Immature natural killer cell (primary cell): ENCODE measurements at places on chromosomes 6 and 20. TPM values are rescaled to one million over a fixed set of nuclear protein-coding genes. Genes with fewer than 3 reads are reported as not detected.

DNA sequence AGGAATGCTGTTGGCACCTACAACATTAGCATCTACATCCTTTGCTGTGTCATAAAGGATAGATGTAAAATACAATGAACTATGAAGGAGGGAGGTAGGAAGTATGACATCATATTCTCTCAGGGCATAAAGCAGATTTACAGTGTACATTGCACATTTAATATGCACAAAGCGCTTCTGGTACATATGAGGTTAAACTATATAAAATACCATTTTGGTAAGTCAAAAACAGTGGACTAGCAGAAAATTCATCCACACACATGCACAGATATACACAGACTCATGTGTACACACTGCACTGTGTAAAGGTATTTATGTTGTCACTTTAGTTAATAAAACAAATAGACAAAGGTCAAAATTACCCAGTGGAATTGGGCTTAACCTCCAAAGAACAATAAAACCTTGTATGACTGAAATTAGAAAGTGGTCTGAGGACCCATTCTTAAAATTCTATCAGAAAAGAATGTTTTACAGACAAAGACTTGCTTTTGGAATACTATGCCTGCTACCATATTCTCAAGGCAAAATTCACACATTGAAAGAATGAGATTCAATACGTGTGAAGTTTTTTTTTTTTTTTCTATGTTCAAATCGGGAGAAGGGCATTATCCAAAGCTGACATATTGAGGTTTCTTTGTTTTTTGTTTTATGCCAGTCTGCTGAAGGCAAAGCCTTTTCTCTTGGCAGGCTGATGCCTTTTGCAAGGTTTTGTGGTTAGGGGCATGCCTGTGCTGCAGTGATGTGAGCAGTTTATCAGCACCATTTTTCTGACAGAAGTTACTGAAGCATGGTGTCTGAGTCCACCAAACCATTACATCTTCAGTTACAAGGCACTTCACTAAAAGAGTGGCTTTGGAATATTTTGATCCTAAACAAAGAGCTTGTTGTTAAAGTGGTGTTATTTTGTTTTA, 199.0 kb downstream of the PLCB1 start:
- DNase-seq, result no peak
- H3K27me3 ChIP-seq, result no peaks in the 10 kb centered on the region
- no peaks in the 10 kb centered on the region for H3K36me3 ChIP-seq
- no peak overlapping the region for H3K4me3 ChIP-seq
- H3K4me1 ChIP-seq, result peaks cover 34% of the 10 kb centered on the region
- no peak overlapping the region for H3K27ac ChIP-seq

The ULBP1 gene
- polyA plus RNA-seq, result not detected

GRCh38 chr6:105675715-105676397, 273.0 kb upstream of the PREP start:
- H3K36me3 ChIP-seq, result peaks cover 2% of the 10 kb centered on the region
- H3K27me3 ChIP-seq, result no peaks in the 10 kb centered on the region
- peak; percentile 6 for DNase-seq
- peak overlapping the region; percentile 18 for H3K4me3 ChIP-seq

The BPIFB4 gene
- polyA plus RNA-seq, result not detected

GRCh38 chr6:120395330-120395729, 939.0 kb downstream of the TBC1D32 start:
- H3K27ac ChIP-seq, result no peak overlapping the region
- H3K36me3 ChIP-seq, result no peaks in the 10 kb centered on the region
- no peaks in the 10 kb centered on the region for H3K4me1 ChIP-seq
- DNase-seq, result no peak

The TAAR1 gene
- not detected for polyA plus RNA-seq

The ABHD16B gene
- not detected for polyA plus RNA-seq

DNA sequence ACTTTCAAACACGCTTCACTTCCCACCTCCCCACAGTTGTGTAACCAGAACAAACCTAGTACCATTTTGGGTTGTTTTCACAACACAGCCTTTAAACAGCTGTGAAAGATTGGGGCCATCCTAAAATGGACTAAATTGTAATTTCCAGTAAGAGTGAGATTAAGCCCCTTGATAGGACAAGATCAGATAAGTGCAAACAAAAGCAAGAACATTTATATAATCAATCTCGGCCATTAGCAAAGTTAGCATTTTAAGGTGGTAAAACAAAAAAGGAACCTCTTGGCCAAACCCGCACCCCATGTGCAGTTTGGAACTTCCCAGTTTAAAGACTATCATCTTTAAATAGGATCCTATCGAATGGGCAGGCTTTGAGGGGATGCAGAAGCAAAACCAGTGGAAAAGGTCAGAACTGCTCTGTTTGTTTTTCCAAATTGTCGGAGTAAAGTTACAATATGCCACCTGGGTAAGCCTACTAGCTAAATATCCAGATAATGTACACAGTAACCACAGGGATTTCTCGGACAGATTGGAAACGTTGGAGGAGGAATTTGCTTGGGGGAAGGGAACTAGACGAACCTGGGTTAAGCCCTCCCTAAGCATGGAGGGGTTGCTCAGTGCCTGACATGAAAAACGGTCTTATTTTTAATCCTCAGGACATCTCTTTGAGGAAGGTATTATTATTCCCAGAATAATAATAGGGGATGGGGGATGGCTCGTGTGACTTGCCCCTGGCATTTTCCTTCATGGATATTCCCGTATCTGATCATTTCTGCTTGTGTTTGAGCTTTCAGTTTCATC, 159.8 kb upstream of the SALL4 start:
- H3K27me3 ChIP-seq, result peaks cover 1% of the 10 kb centered on the region
- no peaks in the 10 kb centered on the region for H3K36me3 ChIP-seq
- DNase-seq, result no peak
- no peak overlapping the region for H3K4me3 ChIP-seq
- peaks cover 9% of the 10 kb centered on the region for H3K4me1 ChIP-seq

The SRMS gene
- not detected for polyA plus RNA-seq

- H3K36me3 ChIP-seq, result peaks cover 12% of the 10 kb centered on the region
- peaks cover 65% of the 10 kb centered on the region for H3K4me1 ChIP-seq
- DNase-seq, result no peak
- peaks cover 4% of the 10 kb centered on the region for H3K27me3 ChIP-seq
Observed at GRCh38 chr6:36609582-36609981, 15.4 kb downstream of the SRSF3 start.

The DNAAF9 gene
- polyA plus RNA-seq, result not detected

DNA sequence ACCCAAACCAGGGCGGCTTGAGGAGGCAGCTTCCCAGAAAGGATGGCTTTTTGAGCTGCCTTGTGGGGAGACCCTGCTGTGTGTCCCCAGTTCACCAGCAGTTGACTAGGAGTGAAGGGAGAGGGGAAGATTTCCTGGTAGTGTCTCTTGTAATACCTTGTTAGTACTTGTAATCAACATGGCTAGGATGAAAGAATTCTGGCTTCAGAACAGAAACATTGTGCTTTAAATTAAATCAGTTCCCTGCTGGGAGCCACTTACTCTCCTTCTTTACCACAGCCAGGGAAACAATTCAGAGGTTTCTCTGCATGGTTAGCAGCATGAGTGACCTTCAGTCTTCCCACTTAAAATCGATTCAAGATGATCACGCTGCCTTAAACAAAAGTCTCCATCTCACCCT, 525.4 kb upstream of the ID4 start:
- H3K27me3 ChIP-seq, result peaks cover 7% of the 10 kb centered on the region
- H3K4me3 ChIP-seq, result no peak overlapping the region
- DNase-seq, result no peak
- no peaks in the 10 kb centered on the region for H3K36me3 ChIP-seq
- no peak overlapping the region for H3K27ac ChIP-seq
- no peaks in the 10 kb centered on the region for H3K4me1 ChIP-seq
